ENCODE measurements at places on chromosomes 13 and 19.

DNA sequence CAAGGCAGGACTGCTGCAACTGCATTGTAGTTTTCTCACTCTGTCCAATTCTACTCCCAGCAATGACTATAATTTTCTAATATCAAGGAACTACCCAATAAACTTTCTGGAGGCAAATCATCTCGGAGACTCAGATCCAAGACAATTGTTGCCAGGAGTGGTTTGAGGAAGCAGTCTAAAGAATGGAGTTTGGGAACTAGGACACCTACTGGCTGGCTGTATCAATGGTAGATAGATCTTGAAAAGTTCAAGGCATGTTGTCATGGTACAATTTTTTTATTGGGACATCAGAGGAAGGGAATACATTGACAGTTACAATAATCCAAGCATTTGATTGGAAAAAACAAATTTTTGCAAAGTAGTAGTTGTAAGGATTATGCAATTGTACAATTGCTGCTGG is 648.3 kb upstream of the SLITRK6 start:
- DNase-seq: no peak

DNA sequence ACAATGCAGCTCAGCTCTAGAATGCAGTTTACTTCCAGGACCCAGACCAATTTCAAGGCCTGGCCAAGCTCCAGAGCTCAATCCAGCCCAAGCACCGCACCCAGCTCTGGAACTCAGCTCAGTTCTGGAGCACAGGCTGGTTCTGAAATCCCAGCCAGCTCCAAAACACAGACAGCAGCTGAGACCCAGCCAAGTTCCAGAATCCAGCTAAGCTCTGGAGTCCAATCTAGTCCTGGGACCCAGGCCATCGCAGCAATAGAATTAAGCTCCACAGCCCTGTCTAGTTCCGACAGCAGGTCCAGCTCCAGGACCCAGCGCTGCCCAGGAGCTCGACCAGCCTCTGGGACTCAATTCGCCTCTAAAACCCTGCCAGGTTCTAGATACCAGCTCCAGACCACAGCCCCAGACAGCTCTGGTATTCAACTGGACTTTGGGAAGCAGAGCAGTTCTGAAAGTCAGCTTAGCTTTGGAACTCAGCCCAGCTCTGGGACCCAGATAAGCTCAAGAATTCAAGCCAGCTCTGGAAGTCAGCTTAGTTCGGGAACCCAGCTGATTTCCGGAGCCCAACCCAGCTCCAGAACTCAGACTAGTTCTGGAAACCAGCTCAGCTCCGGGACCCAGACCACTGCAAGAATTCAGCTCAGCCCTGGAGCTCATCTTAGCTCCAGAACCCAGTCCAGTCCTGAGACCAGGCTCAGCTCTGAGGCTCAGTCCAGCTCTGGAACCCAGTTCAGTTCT is 6.8 kb downstream of the GIPC3 start:
- DNase-seq: no peak

DNA sequence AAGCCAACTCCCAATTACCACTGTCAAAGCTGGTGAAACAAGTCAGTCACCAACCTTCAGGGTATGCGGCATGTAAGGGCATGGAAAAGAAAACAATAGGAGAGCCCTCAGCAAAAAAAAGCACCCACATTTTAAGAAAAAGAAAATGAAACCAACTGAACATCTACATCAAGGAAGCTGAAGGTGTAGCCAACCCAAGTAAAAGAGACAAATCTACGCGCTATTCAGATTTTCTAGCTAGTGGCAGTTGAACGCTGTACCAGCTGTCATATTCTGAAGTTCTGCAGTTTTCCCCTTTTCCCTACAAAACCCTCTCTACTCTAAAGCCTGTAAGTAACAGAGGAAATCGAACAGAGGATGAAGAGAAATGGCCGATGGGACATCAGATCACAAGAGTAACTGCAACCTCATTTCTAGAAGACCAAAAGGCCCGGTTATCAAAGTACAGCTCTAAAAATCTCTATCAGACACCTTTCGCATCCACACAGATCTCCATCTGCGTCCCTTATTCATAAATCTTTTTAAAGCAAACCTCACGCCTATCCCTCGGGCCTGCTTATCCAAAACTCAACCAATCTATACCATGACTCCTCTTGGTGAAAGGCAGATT is 1.4 kb downstream of the MYCBP2 start:
- DNase-seq: no peak

DNA sequence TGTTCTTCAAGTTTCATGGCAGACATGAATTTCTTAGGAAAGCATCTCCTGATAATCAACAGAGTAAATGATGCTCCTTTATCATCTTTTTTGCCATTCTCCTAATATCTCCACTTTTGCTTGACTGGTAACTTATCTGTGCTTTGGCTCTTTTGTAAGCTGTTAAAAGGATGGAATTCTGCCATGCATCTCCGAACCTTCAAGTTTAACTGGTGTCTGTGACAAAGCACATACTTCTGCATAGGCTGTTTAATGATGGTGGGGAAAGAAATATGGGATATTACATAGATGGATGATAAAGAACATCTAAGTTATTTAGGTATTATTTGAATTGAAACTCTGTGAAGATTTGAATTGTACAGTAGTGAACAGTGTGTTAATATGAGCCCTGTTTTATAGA is 866.9 kb upstream of the SLITRK1 start:
- DNase-seq: no peak

DNA sequence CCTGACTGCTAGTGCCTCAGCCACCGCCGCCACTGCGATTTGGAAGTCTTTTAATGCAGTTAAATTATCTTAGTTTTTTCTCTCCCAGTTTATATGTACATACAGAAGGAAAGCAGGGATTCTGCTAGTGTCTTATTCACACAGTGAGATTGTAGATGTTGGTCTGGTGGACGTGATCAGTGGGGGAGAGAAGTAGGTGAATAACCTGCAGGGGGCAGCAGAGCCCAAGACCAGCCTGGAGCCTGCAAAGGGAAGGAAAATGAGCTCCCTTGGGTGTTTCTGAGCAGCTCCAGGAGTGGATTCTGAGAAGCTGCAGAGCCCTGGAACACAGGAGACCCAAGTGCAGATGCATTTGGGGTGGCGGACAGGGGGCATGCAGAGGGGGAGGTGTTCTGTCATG is 26.3 kb downstream of the ZNF844 start:
- DNase-seq: peak; percentile 82

- peak; percentile 7 for DNase-seq
These were observed 1.5 kb downstream of the RNF6 start for GRCh38 chr13:26220575-26220974.

DNA sequence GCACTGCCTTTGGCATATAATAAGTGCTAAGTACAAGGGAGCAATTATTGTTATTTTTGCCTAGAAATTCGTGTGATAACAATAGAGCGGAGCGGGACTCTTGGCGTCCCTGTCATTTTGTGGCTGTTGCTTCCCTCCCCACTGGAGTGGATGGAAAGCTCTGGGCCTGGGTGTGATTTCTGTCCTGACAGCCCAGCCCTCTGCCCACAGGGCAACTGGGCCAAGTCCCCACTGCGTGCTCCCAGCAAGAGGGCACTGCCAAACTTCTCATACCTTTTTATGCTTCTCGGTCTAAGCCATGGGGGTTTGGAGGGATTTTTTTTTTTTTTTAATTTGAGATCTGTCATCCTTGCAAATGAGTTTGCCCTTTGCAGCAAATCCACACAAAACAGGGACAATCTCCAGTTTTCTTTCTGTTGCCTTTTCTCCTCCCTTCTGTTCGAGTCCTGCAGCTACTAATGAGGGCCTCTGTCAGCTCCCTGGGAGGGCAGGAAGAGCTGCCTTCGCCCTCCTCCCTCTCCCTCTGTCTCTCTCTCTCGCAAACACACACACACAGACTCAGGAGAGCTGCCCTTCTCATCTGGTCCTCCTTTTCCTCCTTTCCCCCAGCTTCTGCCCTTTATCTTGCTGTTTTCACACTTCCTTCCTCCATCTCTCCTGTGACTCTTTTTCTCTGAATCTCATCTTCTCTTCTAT is 103.9 kb downstream of the DNAJC15 start:
- no peak for DNase-seq

DNA sequence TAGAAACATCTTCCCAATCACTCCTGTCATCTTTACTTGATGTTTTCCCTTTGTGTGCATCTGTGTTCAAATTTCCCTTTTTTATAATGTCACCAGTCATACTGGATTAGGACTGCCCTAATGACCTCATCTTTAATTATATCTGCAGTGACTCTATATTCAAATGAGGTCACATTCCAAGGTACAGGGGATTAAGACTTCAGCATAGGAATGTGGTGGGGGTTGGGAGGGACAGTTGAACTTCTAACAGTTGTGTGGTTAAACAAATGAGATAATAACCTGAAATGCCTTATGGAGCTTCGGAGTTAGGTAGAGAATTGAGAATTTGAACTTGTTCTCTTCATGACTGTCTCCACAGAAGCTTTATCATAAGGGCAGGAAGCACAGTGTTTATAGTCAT is 23.0 kb downstream of the PAN3 start:
- DNase-seq: no peak

- DNase-seq: peak; percentile 5
These were observed at the start of gene HIF3A for GRCh38 chr19:46296722-46297461. Gene HIF3A, plus strand, starts transcription at chr19:46297042. Its CDS starts 35 bp downstream, at chr19:46297077.

- no peak for DNase-seq
These were observed 43.2 kb downstream of the BBC3 start for GRCh38 chr19:47187797-47188196.

GRCh38 chr13:38950987-38951386 is 39.6 kb downstream of the STOML3 start:
- DNase-seq: no peak

- DNase-seq: no peak
These were observed 9.1 kb upstream of the ANKRD10 start for GRCh38 chr13:110923777-110924638.

DNA sequence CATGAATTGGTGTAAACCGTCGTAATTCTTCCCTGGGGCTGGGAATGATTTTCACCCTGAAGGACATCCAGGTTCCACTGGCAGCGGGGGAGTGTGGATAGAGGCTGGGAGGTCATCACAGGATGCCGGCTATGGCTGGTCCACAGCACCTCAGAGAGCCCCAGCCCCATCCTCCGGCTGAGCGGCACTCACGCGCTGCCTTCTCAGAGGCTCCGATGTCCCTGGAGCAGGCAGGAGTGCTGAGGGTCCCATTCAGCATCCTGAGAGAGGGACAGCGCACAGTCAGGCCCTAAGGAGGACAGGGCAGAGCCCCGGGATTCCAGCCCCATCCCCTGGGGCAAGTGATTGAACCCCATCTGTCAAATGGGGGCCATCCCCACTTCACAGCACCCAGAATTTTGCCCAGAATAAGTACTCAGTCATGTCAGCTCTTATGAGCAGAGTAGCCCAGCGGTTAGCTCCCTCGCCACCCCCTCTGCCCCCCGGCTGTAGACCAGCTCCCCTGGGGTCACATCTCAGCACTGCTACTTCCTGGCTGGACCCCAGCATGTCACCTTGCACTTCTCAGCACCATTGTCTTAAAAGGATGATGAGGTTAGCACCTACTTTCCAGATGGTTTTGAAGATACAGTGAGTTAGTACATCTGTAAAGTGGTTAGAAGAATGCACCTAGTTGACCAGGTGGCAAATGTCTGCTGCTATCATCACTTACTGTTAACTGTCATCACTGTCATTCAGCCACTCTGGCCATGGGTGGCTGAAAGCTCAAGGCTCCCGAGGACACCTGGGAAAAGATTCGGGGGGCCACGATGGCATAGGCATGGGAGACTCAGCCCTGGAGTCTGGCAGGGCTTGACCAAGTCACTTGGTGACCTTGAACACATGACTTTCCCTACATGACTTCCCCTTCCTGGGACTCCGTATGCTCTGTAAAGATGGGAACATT is 11.9 kb downstream of the GRAMD1A start:
- no peak for DNase-seq

GRCh38 chr19:5997371-5997770 is 19.4 kb upstream of the RANBP3 start:
- no peak for DNase-seq

DNA sequence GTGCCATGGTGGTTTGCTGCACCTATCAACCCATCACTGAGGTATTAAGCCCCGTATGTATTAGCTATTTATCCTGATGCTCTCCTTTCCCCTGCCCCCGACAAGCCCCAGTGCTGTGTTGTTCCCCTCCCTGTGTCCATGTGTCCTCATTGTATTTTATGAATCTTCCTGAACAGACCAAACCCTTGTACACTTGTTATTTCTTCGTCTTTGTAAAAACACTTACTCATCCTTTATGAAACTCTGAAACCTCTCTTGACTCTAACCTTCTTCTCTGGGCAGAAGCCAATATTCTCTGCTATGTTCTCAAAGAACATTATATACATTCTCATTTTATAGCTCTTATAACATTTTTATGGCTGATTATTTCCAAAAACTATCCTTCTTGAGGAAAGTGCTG is 746.9 kb downstream of the EFNB2 start:
- DNase-seq: no peak

DNA sequence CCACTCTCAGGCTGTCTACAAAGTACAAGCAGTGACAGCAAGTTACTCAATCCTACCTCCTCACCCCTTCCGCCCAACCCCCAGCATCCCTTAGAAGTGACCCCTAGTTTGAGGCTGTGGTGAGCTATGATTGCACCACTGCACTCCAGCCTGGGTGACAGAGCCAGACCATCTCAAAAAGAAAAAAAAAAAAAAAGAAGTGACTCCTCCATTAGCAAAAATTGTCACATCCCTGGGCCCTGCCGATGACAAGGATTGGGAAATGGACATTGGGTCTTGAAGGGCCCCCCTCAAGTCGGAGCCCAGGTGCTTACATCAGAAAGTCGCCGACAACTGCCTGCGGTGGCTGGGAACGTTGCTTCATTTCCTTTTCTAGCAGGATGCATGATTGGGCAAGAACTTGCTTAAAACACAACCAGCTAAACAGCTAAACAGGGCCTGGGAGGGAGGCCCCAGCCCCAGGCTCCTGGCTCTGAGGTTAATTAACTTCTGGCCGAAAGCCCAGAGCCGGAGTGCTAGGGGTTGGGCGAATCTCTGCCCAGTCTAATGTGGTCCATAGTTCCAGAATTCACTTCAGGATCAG is 15.3 kb downstream of the RAB3D start:
- DNase-seq: peak; percentile 56

- no peak for DNase-seq
These were observed 39.2 kb upstream of the CSNK1A1L start for GRCh38 chr13:37144661-37145060.
